ENCODE measurements at places on chromosomes 4 and X.

DNA sequence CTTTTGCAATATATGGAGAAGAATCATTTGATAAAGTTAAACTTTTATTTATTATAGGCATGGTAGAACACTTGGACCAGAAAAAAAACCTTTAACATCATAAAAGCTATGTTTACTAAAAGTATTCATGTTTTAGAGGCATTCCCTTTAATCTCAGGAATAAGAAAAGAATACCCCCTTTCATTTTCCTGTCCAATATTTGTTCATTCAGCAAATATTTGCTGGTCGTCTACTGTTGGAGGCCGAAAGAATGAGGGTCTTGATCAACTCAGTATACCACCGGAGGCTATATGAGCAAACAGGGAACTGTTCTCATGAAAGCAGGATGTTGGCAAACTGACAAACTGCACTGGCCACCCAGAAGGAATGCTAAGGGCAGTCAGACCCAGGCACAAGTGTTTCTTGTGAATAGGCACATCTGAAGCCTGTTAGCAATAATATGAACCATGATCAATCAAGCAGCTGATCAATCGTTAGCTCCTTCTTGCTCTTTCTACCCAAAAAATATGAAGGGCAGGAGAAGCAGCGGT lies 480.8 kb upstream of the FAT1 start:
- DNase-seq, result peak; percentile 56

DNA sequence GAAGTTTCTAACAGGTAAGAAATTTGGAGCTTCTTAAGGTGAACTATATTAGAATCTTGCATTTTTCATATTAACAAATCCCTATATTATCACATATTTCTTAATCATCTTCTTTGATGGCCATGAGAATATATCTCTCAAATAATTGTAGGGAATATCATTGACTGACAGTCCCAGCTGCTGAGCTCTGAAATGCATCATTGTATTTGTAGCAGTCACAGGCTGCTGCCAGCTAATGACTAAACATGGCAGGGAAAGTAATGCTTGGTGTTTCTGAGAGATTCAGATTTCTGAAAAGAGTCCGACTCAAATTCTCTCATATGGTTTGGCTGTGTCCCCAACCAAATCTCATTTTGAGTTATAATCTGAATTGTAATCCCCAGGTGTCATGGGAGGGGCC lies 171.9 kb downstream of the TRAM1L1 start:
- DNase-seq, result no peak

- no peak for DNase-seq
Measured at GRCh38 chr4:85420831-85421230, 54.1 kb upstream of the ARHGAP24 start.

GRCh38 chr4:114136069-114136468 lies 156.6 kb upstream of the ARSJ start:
- DNase-seq, result peak; percentile 61

- DNase-seq, result peak; percentile 3
Measured at GRCh38 chr4:121011780-121012340, 60.5 kb downstream of the NDNF start.

GRCh38 chr4:37549041-37549440 lies 137.1 kb downstream of the RELL1 start:
- peak; percentile 61 for DNase-seq

- DNase-seq, result peak; percentile 48
Measured at GRCh38 chr4:101345596-101346350, 1.6 kb downstream of the PPP3CA start.

GRCh38 chrX:30659421-30659820 lies 6.2 kb downstream of the GK start:
- peak; percentile 89 for DNase-seq

- peak; percentile 53 for DNase-seq
Measured at GRCh38 chr4:41212616-41213203, 1.6 kb downstream of the APBB2 start.

GRCh38 chrX:131812847-131813825 lies 210.0 kb upstream of the STK26 start:
- DNase-seq, result no peak

GRCh38 chrX:115912372-115912897 lies 258.1 kb upstream of the AGTR2 start:
- DNase-seq, result no peak

DNA sequence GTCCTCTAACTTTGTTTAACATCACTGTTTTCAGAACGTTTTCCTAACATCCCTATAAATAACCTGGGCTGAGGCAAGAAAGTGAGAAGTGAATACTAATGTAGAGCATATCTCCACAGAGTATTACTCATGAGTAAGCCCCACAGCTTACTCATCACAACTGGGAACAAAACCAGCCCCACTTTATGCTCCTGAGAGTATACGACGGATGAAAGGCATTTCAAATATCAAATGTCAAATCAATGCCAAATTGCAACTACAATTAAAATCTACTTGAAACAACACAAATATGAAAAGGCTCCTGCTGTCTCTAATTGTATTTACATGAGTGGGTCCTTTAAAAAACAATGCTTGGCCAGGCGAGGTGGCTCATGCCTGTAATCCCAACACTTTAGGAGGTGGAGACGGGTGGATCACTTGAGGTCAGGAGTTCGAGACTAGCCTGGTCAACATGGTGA lies 41.2 kb downstream of the SH3RF1 start:
- DNase-seq, result peak; percentile 97

GRCh38 chr4:5863461-5864113 lies 29.3 kb downstream of the CRMP1 start:
- peak; percentile 90 for DNase-seq

- DNase-seq, result no peak
Measured at GRCh38 chr4:75935628-75936027, 5.2 kb downstream of the NAAA start.

DNA sequence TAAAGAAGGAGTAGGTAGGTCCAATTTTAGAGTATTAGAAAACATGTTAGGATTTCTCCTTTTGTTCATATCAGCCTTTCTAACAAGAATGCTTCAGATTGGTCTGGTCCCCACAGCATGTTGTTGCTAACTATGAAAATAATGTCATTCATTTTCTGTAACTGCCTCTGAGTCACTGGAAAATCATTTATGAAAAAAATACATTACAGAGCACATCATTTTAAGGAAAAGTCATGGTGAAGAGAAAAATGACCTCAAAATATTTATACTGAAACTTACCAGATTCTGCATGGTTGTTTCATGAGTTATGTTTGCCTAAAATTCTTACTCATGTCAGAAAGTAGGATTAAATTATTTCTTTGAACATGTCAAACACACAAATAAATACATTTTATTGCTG lies 35.2 kb downstream of the DTHD1 start:
- peak; percentile 89 for DNase-seq

GRCh38 chr4:86233090-86233489 lies 126.8 kb downstream of the MAPK10 start:
- DNase-seq, result no peak

GRCh38 chr4:88623097-88623496 lies 30.8 kb downstream of the HERC3 start:
- peak; percentile 96 for DNase-seq

DNA sequence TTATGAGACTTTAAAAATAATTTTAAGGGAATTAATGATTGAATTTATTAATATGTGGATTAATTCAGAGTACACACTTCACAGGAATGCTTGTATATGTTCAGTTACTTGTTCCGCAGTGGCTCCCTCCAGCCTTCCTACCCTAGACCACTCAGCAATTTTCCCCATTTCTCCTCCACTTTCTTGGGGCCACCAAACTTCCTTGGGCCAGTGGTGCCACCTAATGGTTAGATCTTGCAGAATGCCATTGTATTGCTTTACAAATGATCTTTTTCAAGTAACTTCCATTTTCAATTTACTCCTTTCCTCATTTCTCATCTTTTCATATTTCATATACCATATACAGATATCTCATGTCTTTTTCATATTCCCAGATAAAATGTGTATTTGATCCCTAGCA lies 3.6 kb upstream of the RNF175 start:
- DNase-seq, result no peak

DNA sequence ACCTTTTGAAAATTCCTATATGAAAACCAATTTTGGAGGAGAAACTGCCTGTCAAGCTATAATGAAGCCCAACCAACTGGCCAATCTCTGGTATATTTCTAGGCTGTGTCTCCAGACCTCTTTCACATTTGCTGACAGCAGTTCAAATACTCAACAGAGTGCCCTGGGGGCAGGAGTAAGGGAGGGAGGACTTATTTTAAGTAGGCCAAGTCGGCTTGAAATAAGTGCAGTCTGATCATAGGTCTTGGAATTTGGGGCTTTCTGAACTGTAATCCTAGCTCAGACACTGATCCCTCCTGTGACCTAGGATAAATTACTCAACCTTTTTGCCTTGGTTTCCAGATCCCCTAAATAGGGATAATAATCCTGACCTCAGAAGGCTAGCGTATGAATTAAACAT lies 59.4 kb upstream of the SLC7A11 start:
- peak; percentile 37 for DNase-seq

- DNase-seq, result peak; percentile 59
Measured at GRCh38 chrX:19372170-19372546, 28.4 kb downstream of the PDHA1 start.

GRCh38 chr4:127783026-127783769 lies 1.1 kb downstream of the HSPA4L start:
- DNase-seq, result peak; percentile 29

DNA sequence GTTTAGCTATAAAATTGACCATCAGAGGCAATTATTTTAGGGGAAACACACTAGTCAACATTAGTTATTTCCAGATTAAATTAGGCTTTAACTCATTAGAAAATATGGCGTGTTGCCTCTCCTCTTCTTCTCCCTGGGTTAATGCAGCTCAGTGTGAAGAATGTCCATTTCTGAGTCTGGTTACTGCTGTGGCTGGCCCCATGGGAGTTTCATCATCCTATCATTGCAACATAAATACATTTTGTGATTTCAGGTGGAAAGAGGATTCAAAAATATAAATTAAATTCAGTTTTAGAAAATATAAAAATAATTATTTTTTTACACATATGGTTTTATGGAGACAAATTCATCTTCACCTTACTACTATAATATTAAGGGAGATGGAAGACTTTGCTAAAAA lies 288.5 kb upstream of the ARSJ start:
- no peak for DNase-seq

DNA sequence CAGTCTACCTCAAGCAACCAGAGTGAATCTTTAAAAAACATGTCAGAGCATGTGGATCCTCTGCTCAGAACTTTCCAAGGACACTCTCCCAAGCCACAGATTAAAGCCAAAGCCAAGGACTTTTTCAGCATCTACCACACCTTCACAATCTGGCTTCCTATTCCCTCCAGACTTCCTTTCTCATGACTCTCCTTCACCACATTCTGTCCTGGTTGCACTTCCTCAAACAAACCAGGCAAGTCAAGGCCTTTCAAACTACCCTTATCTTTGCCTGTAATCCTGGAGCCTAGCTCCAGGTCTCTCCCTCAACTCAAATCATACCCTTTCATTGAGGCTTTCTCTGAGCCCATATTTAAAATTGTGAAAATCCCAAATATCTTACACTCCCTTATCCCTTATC lies 191.6 kb upstream of the GALNTL6 start:
- DNase-seq, result no peak

- DNase-seq, result no peak
Measured at GRCh38 chr4:186561748-186562147, 6.4 kb upstream of the MTNR1A start.

DNA sequence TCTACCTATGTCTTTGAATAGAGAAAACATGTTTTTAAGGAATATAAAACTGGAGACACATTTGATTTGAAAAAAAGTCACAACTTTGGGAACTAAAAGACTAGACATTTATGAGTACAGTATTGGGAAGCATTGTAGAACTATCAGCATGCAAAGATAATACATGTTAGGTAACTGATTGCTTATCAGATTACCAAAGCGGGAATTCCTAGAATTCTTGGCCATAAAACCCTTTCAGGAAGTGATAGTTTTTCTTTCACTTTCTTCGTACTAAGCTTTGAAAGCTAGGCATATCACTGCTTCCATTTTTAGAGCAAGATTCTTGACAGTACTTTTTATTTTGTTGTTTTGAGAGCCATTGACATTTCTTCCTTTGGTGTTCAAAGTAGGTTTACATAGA lies 646.6 kb upstream of the PITX2 start:
- no peak for DNase-seq

DNA sequence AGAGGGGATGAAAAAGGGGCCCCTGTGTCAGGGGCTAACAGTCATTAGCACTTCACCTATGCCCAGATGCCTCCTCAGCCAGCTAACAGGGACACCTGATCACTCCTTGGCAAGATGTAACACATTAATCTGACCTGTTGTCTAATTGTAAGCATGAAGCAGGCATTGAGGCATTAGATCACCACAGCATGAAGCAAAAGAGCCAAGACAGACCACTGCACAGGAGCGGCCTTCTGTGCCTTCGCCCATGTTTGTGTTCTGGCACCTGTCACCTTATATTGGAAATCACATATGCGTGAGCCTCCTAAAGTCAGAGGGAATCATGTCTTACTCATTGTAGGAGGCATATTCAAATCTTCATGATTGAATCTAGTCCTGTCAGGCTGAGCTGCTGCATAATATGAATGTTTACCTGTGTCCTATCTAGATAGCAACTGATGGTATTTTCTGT lies 48.4 kb downstream of the PTTG2 start:
- no peak for DNase-seq

GRCh38 chr4:100461807-100462605 lies 55.8 kb downstream of the EMCN start:
- peak; percentile 64 for DNase-seq

Measured in fibroblast of skin of back (primary cell).